ENCODE measurements at places on chromosomes 16 and 17.
A peak's percentile ranks its signal among the peaks of the same experiment; 100 is the strongest.

DNA sequence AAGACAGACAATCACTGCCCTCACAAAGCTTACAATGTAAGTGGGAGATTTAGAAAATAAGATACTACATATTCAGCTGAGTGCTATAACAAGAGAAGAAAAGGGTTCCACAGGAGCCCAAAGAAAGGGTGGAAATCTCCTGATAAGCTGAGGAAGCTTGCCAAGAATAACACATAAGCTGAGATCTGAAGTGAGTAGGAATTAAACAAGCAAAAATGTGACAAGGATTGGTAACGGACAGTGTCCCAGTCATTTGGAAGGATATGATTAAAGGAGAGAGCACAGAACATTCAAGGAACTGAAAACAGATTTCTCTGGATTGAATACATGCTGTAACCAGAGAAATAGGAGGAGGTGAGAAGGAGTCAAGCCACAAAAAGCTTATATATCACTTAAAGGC is 13.0 kb downstream of the CDYL2 start:
- DNase-seq = no peak

- DNase-seq = peak; percentile 30
These were observed 2.8 kb downstream of the NOS2 start for GRCh38 chr17:27797390-27798091.

- DNase-seq = no peak
These were observed 270.1 kb downstream of the PHKB start for GRCh38 chr16:47731252-47731651.

- DNase-seq = no peak
These were observed 70.0 kb upstream of the PMFBP1 start for GRCh38 chr16:72241930-72242329.

GRCh38 chr16:26667307-26667706 is 399.4 kb upstream of the C16orf82 start:
- DNase-seq = peak; percentile 42

GRCh38 chr16:49281843-49282642 is 405 bp upstream of the CBLN1 start:
- DNase-seq = peak; percentile 92

- no peak for DNase-seq
These were observed 42.5 kb upstream of the AQP8 start for GRCh38 chr16:25174285-25174684.

DNA sequence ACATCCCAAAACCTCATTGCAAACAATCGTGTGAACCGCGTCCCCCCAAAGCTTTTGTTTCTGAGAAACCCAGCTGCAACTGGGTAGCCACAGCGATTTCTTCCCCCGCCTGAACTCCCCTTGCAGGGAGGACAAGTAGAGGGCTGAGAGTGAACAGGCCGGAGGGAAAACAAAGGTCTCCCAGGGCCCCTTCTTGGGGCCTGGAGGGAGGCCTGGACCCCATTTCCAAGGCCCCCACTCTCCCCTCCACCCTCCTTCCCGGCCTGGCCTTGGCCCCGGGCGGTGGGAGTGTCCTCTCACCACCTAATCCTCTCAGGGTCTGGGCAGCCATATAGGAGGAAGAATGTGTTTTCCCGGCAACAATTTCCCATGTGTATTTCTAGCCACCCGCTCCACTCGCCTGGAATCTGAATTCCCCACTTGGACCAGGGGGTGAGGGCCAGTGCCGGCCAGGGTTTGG is 2.6 kb downstream of the GLIS2 start:
- no peak for DNase-seq

DNA sequence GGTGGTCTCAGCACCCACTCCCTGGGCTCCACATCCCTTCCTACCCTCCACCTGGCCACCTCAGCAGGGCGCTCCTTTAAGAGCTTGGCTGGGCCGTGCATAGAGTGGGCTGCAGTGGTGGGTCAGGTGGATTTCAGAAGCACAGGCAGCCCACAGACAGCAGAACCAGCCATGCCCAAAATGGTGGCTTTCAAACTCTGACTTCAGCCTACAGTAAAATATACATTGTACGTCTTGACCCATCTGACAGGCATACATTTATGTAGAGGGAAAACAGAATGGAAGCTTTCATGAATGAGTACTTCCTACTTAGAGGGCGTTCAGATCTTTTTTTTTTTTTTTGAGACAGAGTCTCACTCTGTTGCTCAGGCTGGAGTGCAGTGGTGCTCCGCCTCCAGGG is 26.0 kb upstream of the LASP1NB start:
- no peak for DNase-seq

GRCh38 chr16:1308036-1308976 is 1.1 kb upstream of the UBE2I start:
- no peak for DNase-seq

DNA sequence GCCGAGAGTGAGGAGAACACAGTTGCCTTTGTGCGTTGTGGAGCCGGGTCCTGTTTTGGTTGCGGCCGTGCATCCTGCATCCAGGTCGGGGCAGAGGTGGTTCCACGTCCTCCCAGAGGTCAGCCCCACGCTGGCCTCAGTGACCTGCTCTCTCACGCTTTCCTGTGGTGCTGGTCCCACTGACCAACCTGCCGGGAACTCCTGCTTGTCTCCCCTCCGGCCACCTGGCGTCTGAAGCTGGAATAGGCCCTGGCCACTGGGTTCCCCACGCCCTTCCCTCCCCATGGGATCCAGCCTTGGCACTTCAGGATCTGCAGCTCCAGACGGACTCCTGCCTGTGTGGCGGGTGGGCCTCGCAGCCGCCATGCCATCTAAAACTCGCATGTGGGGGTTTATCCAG is 85.5 kb upstream of the ZNF750 start:
- no peak for DNase-seq

- no peak for DNase-seq
These were observed 146.5 kb downstream of the MAP2K6 start for GRCh38 chr17:69560987-69561441.

DNA sequence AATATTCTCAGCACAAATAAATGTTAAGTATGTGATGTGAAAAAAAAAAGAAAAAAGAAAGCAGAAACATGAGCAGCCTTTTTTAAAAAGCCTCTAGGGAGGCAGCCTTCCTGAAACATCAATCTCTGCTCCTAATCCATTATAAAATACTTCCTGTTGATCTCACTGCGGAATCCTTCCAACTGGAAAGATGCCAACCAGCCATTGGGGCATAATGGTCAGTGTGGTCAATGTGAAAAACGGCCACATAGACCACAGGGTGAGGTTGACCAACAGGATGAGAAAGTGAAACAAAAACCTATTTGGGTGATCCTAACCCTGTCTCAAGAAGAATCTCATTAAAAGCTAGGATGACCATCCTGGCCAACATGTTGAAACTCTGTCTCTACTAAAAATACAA is 26.1 kb upstream of the ABCA8 start:
- DNase-seq = no peak

DNA sequence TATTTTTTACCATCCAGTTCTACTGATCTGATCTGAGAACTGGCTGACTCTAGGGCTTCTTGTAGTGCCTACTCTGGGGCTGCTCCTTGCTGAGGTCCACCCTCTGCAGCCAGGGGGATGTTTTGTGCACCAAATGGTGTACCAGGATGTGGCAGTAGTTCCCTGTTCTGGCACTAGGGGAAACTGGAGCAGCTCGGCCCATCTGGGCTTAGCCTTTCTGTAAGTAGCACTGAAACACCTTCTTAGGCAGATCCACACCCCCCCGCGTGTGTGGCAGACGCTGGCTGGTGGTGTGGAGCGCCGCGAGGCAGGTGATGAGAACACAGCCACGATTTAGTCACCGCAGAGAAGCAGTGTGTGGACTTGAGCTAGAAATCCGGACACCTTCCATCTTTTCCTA is 17.0 kb downstream of the DUSP14 start:
- peak; percentile 79 for DNase-seq

GRCh38 chr16:73887911-73888310 is 408.7 kb upstream of the PSMD7 start:
- no peak for DNase-seq

DNA sequence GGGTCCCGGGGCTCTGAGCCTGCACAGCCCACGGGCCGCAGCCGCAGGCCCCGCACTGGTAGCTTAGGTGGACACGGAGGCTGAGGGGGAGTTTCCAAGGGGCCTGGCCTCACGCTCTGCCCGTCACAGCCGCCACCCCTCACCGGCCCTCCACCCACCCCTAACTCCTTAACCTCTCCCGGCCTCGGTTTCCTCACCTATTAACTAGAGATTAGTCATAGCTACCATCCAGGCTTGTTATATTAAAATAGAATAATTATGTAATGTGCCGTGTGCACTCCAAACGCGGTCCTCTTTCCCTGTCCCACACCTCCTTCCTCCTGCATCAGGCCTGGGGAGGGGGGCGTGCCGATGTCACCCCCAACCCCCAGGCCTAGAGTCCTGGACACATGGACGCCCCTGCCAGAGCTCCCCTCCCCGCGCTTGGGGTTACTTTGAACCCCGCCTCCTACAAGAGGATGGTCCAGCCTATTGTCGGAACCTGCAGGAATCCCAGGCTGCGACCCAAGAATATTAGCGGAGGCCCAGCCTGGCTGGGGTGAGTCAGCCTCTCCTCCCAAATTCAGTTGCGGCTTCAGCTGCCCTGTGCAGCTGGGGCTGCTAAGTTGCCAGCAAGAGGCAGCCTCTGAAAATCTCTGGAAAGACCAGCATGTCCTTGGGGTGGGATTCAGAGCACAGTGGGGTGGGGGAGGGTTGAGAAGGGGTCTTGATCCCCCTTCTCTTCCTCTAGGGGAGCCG is 17.3 kb downstream of the SOCS3 start:
- DNase-seq = no peak

All from WTC11 (cell line).